Activated CD4-positive, alpha-beta T cell treated with anti-CD3 and anti-CD28 coated beads for 4 hours (primary cell): ENCODE measurements at places on chromosomes 16 and 17.

DNA sequence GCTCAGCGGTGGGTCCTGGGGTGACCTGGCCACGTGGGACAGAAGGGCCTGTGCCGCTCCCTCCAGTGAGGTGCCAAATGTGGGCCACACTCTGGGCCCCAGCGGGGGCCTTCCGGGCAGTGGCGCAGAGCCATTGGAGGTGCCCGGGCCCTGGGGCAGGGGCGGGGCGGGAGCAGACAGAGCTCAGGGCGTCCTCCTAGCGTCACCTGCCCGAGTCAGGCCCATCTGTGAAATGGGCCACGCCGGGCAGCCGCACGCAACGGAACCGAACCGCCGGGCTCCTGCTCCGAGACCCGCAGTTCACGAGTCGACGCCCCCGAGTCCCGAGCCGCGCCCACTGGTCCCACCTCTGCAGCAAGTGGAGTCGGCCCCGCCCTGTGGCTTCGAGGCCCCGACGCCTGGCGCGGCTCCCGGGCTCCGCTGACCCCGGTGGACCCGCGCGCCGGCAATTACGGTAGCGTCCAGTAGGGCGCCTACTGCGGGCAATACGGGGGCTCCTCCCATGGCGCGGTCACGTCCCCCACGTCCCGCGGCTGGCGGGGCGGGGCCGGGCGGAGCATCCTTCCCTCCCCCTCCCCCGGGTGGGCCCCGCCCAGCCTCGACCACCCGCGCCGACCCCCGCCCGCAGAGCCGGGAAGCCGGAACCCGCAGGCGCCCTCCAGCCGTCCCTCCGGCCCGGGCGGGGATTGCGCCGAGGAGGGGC, 1.9 kb downstream of the SLC16A3 start:
- no peak for DNase-seq

GRCh38 chr16:27841061-27841801, 222.3 kb downstream of the GSG1L start:
- no peak for DNase-seq

GRCh38 chr16:11507991-11508390, 78.7 kb downstream of the LITAF start:
- DNase-seq, result no peak

DNA sequence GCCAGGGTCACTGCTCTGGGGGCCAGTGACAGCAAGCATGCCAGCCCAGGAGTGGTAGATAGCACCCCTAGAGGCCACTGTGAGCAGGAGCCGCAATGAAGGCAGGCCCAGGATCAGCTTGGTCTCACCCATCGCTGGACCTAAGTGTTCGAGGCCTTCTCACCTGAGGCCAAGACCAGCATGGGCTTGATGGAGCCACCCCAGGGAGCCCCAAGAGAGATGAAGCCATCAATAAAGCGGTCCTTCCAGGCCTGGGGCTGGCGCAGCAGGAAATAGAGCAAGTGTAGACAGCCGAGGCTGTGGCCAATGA, 1.8 kb downstream of the LCAT start:
- peak; percentile 29 for DNase-seq

DNA sequence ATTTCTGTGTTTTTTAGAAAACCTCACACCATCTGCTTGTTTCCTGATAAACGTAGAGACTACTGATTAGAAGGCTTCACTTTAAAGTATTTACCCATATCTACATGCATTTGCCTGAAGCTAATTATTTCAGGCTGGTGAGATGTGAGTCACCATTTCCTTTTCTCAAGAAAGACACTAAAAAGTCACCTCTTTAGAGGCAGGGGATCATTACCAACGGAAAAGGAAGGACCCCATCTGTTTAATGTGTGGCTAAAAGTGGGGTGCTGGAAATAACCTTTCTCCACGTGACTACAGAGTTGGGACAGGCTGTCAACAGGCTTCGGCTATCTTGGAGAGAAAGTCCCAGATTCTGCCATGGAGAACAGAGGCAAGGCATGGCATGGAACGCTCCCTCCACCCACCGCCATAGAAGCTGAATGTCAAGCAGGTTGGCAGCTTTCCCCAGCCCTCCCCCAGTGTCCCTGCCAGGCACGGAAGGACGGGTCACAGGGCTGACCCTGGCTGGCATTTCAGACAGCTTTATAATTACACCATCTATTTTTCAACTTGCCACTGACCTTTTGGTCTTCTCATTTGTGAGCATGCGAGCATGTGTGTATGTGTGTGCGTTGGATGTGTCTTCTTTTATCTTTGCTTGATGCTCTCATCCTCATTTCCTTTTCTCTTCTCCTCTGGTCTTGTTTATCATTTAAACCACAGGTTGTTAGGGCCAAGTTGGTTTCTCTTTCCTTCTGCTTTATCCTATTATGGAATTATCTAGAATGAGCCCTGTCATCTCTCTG, 157.0 kb downstream of the CPPED1 start:
- DNase-seq, result peak; percentile 12

DNA sequence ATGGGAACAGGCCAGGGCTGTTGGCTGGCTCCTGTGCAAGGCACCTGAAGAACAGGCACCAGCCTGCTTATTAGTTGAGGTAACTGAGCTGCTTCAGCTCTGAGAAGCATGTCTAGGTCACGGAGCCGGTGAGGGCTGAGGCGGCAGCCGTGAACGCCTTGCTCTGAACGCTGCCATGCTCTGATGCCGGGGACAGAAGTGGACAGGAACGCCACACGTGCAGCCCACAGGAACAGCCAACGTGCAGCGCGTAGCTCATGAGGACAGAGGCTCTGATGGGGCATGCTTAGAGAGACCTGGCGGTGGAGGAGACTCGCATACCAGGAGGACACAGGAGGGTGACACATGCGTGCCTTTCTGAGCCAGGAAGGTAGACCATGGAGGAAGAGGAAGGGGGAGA, 25.6 kb downstream of the USP22 start:
- no peak for DNase-seq
